Fibroblast of the aortic adventitia (primary cell): ENCODE measurements at places on chromosomes 16 and 17.

GRCh38 chr16:15770512-15770911, 86.3 kb downstream of the MYH11 start:
- peak; percentile 93 for DNase-seq

DNA sequence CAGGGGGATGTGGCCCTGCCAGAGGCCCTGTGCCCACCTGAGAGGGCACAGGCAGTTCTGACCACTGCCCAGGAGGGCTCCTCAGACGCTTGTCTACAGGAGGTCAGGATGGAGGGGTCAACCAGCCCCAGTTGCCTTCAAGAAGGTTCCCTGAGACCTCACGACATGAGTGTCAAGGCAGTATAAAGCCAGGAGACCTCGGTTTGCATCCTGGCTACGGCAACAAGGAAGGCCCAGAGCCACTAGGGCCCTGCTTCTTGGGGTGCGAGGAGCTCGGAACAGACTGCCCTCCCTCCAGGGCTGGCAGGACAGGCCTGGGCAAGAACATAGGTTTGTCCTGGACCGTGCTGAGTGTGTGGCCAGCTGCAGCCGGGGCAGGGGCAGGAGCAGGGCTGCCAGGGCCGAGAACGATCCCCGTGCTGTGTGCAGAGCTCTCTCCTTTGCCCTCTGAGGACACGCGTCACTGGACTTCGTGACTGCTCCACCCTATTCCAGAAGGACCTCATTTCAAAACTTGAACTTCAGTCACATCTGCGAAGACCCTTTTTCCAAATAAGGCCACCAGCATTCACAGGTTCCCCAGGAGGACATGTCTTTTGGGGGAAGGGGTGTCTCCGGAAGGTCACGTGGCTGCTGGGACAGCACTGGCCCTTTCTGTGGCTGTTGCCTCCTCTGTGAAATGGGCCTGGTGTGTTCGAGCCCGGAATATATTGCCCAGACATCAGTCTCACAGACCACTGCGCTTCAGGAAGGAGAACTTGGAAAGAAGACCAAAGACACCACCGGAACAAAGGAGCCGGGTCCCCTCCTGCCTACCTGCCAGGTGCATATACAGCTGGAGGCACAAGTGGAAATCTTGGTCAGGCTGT, 27.7 kb downstream of the SLC7A5 start:
- no peak for DNase-seq

- peak; percentile 39 for DNase-seq
These were observed 14.4 kb downstream of the GUCY2D start for GRCh38 chr17:8016632-8017424.

DNA sequence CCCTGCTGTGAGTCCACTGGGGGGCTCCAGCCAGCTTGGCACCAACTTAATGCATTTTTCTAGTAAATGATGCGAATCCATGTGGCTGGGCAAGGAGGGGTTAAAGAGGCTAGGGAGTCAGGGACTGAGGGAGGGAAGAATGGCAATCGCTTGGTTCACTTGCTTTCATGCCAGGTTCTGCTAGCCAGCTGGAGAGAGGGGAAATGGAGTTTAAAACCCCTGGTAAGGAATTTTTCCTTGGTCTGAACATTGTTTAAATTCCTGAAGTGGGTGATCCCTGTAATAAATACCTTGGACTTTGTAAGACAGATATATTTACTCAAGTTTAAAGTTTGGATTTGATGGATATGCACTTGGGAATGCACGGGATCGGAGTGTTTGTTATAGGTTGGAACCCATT, 22.8 kb downstream of the ANKFN1 start:
- DNase-seq, result peak; percentile 64

DNA sequence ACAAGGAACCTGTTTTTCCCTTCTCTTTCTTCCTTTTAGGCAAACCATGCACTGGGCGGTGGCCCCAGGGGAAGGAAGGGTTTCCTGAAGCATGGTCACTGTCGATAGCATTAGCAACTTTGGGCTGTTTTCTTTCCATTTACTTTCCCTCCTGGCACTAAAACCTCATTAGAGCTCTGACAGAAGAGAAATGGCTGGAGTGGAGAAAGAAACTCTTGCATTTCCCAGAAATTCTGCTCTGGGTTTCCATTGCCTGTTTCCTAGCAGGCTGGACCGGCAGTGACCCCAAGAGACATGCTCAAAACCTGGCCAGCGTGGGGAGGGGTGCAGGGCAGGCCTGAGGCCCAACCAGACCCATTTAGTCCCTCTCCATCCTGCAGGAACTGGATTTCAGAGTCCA, 230.7 kb upstream of the CCL2 start:
- DNase-seq, result no peak

- peak; percentile 26 for DNase-seq
These were observed 141.0 kb upstream of the CIBAR2 start for GRCh38 chr16:85253084-85253941.

- no peak for DNase-seq
These were observed 61.6 kb downstream of the TNFRSF13B start for GRCh38 chr17:16910341-16910740.

- no peak for DNase-seq
These were observed 7.4 kb upstream of the PSMC3IP start for GRCh38 chr17:42584880-42585279.

- DNase-seq, result peak; percentile 43
These were observed 9.9 kb downstream of the CMTM2 start for GRCh38 chr16:66588981-66589713.

- no peak for DNase-seq
These were observed 51.2 kb upstream of the MTMR4 start for GRCh38 chr17:58565389-58566311.

GRCh38 chr17:3913531-3914311, 2.5 kb downstream of the P2RX1 start:
- peak; percentile 78 for DNase-seq

- DNase-seq, result peak; percentile 82
These were observed 7.1 kb upstream of the FTSJ3 start for GRCh38 chr17:63834431-63835166.

GRCh38 chr17:4513113-4514032, 14.7 kb downstream of the SPNS2 start:
- DNase-seq, result no peak

DNA sequence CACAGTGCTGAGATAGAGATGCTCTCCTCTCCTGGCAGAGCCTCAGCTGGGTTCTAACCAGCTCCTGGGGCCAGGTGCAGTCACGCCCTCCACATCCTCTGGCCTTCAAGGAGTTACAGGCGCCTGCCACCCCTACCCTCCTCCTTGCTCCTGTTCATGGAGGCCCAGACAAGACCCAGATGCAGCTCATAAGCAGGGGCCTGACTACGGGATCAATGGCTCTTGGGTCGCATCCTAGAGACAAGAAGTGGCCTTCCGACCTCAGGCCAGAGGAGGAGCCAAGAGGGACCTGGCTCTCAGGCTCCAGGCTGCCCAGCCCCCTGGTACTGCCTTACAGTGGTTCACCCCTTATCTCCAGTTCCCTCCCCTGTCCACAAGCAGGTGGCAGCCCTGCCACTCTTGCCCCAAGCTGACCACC, 23.0 kb downstream of the ARHGAP27 start:
- no peak for DNase-seq

DNA sequence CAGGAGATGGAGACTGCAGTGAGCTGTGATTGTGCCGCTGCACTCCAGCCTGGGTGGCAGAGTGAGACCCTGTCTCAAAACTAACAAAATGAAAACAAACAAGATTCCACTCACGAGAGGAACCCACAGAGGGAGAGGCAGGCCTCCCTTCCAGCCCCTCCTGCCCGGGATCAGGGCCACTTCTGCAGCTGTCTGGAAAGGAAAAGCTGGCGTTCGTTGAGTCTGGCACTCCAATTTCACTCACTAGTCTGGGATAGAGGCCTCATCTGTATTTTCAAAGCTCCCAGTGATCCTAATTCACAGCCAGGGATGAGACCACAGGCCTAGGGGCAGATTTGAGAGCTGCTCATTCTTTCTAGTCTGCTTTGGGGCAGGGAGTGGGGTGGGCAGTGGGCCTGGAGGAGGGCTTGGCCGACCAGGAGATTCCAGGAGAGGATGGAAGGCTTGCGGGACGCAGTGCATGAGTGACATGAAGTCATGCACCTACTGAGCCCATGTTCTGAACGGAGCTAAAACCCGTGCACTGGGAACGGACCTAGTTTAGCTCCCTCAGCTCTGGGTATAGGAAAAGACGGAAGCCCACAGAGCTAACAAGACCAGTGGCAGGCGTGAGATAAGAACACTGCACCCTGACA, 54.0 kb downstream of the COTL1 start:
- DNase-seq, result no peak

DNA sequence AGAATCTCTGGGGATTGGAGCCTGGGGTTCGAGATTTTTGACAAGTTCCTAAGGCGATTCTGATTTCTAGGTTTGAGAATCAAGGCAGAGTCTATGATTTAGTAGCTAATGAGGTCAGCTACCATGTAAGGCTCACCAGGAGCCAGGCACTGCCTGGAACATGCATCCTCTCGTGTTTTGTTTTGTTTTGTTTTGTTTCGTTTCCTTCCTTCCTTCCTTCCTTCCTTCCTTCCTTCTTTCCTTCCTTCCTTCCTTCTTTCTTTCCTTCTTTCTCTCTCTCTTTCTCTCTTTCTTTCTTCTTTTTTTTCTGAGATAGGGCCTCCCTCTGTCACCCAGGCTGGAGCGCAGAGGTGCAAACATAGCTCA, 39.1 kb downstream of the SRCIN1 start:
- no peak for DNase-seq

DNA sequence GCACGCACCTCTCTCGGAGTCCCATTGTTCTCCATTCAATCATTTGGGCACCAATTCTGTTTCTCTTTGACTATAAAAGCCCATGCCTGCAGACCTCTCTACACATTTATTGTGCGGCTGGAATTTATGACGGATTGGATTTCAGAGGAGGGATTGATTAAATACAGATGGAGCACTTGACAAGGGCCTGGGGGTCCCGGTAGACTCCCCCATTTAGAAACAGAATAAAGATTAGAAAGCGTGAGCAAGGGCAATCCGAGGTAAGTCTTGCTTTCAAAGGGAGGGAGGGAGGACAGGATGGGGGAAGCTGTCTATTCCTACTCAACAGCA, 15.1 kb upstream of the PITPNM3 start:
- DNase-seq, result no peak

DNA sequence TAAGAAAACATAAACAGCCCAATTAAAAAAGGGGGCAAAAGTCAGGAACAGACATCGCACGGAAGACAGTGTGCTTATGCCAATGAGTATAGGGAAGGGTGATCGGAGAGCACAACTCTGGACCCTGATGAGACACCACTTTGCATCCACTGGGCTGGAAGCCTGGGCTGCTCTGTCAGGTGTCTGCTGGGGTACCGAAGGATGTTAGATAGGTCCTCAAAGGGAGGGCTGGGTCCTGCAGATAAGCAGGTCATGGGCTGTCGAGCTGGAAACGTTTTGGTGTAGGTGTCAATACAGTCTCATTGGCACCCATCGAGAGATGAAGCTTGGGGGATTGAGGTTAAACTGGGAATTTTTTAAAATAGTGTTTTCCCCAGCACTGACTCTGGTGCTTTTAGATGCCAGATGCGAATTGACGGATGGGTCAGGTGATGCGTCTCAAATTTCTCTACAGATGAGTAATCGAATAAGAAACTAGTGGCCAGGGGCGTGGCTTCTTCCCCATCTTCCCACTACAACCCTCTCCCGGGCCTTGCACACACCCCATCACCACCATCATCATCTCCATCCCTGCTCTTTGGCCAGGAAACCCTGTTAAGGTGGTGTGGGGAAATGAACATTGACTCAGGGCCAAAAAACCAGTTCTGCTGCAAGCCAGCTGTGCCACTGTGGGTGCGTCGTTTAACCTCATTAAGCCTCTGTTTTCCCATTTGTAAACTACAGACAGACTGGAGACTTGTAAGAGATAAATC, 47.8 kb upstream of the IRF8 start:
- no peak for DNase-seq

DNA sequence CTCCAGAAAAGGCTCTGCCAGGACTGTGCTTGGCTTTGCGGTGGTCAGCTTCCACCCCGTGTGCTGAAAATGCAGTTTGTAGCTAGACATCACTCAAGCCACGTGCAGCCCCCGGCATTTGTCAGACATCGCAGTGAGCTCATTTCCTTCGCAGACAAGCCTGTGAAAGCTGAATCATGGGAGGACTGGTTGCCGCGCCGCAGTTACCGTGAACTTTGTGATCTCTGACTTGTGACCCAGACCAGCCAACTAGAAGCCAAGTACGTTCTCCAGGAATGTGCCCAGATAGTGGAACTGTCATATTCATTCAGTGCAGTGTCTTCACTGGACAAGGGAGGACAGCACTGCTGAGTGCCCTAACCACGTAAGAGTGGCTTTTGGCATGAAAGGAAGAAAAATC, 58.1 kb downstream of the NDE1 start:
- no peak for DNase-seq

DNA sequence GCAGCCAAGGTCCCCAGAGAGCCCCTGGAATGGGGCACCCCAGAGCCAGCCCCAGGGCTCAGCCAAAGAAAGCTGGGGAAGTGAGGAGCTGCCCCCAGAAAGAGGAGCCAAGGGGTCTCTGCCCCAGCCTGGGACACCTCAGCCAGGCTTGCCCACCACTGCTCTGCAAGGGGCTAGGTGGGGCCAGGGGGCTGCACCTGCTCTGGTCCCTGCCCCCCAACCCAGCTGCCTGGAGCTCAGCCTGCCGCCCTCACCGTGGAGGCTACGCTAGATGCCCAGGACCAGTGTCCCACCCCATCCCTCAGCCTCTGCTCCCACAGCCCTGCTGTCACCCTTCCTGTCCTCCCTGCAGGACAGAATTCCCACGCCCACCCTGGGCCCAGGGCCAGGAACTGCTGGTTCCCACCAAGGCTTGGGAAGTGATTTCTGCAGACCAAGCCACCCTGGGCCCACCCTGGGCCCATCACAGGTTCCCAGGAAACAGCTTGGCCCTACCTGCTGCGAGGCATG, 28.1 kb upstream of the KRT17 start:
- no peak for DNase-seq

DNA sequence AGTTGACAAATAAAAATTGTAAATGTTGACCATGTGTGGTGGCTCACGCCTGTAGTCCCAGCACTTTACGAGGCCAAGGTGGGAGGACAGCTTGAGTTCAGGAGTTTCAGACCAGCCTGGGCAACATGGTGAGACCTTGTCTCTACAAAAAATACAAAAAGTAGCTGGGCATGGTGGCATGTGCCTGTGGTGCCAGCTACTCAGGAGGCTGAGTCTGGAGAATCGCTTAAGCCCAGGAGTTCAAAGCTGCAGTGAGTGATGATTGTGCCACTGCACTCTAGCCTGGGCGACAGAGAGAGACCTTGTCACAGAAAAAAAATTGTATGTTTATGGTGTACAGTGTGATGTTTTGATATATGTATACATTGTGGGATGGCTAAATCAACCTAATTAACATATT, 119.6 kb downstream of the NPIPB5 start:
- DNase-seq, result no peak

GRCh38 chr16:23005951-23006350, 143.3 kb downstream of the USP31 start:
- DNase-seq, result no peak

DNA sequence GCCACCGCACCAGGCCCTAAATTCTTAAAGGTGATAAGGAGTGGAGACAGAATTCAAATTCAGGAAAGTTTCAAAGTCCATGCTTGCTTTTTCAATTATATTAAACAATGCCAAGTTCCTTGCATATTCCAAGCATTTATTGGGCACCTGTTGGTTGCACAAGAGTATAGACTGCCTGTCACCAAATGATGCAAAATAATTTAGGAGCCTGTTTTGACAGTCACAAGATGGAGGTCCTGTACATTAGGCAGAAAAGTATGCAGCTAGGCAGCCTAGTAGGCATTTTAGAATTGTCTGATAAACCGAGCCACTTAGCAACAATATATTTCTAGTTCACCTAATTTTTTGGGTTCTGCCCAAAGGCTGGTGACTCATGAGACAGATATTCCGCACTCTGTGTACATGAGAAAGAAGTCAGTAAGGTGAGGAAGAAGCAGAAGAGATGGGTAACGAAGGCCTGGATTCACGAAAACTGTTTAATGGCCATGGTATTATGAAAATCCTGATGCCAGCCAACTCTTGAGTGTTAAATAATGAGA, 7.3 kb downstream of the ACACA start:
- DNase-seq, result peak; percentile 18

- no peak for DNase-seq
These were observed 71.1 kb downstream of the N4BP1 start for GRCh38 chr16:48538746-48539484.
